HCT116 (cell line): ENCODE measurements at places on chromosomes 16 and 17.

DNA sequence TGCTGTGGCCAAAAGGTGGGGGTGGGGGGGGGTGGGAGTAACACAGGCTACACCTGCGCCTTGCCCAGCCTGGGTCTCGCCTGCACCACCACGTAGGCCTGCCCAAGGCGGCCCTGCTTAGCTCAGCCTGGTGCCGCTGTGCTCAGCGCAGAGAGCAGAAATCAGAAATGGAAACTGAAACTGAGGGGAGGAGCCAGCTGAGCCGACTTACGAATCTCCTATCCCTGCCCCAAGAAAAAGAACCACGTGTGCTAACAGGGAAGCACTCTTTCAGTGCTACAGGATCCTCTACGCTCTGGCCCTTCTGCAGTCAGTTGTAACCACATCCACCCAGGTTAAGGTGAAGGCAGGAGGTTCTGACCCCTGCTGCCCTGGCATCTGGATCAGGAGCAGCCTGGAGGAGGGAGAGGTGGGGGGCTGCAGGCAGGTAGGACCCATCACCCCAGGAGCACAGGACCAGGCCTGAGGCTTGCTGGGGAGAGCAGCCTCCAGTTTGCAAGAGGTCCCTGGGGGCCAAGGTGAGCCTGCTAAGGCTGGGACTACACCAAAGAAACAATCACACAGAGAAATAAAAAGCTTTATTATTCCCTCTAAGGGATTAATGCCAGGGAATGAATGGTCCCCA lies at the start of gene DHX58:
Gene DHX58, minus strand, starts transcription at position 163 of the 625 bp plus-strand sequence. CDS start 822 bp downstream, outside the sequence.
- peaks cover 4% of the 10 kb centered on the region; the same call in 1 of the 2 replicates for H3K4me1 ChIP-seq
- peaks cover 11% of the 10 kb centered on the region for H3K36me3 ChIP-seq
- H3K4me3 ChIP-seq, result no peak within 1 kb of the TSS
- H3K27ac ChIP-seq, result no peak within 1 kb of the TSS

DNA sequence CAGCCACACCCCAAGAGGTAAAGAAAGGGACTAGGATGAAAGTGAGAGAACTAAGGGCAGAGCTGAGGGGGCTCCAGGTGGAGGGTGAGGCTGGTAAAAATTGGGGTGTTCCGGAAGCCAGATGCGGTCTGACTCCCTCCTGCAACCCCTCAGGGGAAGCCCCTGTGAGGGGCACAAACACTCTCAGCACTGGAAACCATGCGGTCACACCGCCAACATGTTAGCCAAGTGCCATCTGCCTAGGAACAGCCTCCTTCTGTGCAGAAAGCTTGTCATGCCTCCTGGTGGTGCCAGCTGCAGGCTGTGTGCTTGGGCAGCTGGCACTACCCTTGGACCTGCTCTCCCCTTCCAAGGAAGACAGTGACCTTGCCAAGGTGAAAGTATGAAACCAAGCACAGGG lies 83.5 kb upstream of the RPL38 start:
- H3K4me1 ChIP-seq, result peaks cover 10% of the 10 kb centered on the region
- H3K27me3 ChIP-seq, result peaks cover 22% of the 10 kb centered on the region
- H3K36me3 ChIP-seq, result no peaks in the 10 kb centered on the region
- H3K4me3 ChIP-seq, result no peak overlapping the region

GRCh38 chr17:16439303-16439791 lies 24.0 kb downstream of the TRPV2 start:
- peak overlapping the region; percentile 99 for H3K4me3 ChIP-seq
- no peak for DNase-seq
- H3K27me3 ChIP-seq, result no peaks in the 10 kb centered on the region
- H3K27ac ChIP-seq, result peak overlapping the region; percentile 97
- H3K4me1 ChIP-seq, result peaks cover 10% of the 10 kb centered on the region; the same call in 1 of the 2 replicates

DNA sequence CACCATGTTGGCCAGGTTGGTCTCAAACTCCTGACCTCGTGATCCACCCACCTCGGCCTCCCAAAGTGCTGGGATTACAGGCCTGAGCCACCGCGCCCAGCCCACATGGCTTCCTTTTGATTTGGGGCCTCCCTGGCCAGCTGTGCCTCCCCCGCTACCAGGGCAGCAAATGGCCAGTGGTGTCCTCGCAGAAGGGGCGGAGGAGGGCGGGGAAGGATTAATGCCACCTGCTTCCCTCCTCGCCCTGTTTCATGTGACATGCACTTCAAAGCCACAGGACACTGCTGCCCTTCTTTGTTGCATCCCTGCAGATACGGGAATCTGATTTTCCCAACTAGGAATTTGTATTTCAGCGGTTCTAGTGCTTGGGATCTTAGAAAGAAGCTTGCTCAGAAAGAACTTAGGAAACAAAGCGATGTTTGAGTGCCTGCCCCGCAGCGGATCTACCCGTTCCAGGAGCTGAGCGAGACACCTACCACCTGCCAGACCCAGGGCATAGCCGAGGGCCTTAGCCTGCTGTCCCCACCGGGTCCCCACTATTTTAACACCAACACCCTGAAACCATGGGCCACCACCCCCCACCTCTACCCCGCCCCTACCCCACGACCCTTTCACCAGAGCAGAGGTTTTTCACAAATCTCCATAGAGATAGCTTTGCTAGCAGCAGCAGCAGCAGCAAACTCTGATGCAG lies 37.7 kb upstream of the CCDC182 start:
- no peaks in the 10 kb centered on the region for H3K36me3 ChIP-seq
- H3K27me3 ChIP-seq, result peaks cover 15% of the 10 kb centered on the region
- H3K4me3 ChIP-seq, result no peak overlapping the region

DNA sequence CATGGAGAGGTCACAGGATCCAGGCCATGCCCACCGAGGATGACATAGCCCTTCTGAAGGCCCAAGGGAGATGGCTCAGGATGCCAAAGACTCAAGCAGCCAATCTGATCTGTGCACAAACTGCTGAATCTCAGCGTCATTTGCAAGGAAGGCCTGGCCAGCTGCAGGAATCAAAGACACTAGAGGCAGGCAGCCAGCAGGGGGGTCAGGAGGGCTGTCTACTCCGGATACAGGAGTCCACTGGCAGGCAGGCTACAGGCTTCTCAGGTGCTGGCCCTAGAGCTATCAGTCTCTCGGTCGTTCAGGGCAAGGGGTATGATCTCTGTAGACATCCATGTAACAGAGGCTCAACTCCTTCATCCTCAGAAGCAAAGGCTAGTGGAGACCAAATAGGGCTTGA lies 1735.3 kb downstream of the TP53TG3F start:
- no peaks in the 10 kb centered on the region for H3K36me3 ChIP-seq
- no peak overlapping the region for H3K27ac ChIP-seq
- H3K27me3 ChIP-seq, result no peaks in the 10 kb centered on the region
- DNase-seq, result no peak
